Stimulated activated CD4-positive, alpha-beta T cell treated with anti-CD3 and anti-CD28 coated beads, Interleukin-4, amount 100 ng/mL, for 4 hours (primary cell): ENCODE measurements at places on chromosomes 5 and 9.

- DNase-seq: no peak
Measured at GRCh38 chr5:146645342-146645741, 129.4 kb upstream of the GPR151 start.

GRCh38 chr9:134205672-134206310 is 41.4 kb upstream of the RNU6ATAC start:
- DNase-seq: no peak

DNA sequence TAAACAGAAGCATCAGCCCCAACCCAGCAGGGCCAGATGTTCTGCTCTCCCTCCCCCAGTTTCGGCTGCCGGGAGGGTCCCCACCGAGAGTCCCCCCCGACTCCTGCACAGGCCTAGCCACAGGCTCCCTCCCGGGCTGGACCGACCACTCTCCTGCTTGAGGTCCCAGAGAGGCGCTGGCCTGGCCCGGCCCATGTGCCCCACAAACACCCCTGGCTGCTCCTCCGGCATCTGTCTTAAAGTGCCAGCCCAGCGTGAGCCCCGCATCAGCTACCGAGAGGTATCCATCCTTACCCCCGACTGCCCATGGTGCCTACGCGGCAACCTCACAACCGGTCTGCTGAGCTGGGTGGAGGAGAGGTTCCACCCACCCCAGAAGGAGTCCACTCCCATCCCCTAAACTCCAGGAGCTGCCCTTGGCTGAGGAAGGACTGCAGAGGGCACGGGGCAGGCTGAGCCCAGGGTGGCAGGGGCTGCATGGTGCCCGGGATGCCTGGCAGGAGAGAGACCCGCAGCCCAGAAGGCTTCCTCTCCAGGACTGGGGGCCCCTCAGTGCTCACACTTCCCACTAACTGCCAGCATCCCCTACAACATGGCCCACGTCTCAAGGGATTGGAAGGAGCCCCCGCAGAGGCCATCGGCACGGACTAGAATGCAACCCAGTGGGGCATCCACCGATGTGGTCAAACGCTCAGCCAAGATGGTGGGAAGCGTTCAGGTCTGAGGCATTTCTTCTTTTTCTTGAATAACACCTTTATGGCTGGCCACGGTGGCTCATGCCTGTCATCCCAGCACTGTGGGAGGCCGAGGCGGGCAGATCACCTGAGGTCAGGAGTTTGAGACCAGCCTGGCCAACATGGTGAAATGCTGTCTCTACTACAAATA is 15.6 kb upstream of the EGFL7 start:
- no peak for DNase-seq

GRCh38 chr5:166746506-166746905 is 1544.9 kb upstream of the WWC1 start:
- DNase-seq: no peak

- DNase-seq: peak; percentile 47
Measured at GRCh38 chr9:91036826-91037510, 235.3 kb downstream of the SYK start.

- peak; percentile 16 for DNase-seq
Measured at GRCh38 chr9:99140685-99141314, 35.9 kb downstream of the TGFBR1 start.

DNA sequence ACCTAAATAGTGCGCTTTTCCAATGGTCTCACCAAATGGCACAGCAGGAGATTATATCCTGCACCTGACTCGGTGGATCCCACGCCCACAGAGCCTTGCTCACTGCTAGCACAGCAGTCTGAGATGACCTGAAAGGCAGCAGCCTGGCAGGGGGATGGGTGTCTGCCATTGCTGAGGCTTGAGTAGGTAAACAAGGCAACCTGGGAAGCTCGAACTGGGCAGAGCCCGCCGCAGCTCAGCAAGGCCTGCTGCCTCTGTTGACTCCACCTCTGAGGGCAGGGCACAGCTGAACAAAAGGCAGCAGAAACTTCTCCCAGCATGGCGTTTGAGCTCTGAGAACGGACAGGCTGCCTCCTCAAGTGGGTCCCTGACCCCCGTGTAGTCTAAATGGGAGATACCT is 18.1 kb upstream of the ABLIM3 start:
- no peak for DNase-seq

- no peak for DNase-seq
Measured at GRCh38 chr5:168438349-168438748, 47.9 kb upstream of the RARS1 start.

- no peak for DNase-seq
Measured at GRCh38 chr5:40653221-40654022, 26.3 kb upstream of the PTGER4 start.

DNA sequence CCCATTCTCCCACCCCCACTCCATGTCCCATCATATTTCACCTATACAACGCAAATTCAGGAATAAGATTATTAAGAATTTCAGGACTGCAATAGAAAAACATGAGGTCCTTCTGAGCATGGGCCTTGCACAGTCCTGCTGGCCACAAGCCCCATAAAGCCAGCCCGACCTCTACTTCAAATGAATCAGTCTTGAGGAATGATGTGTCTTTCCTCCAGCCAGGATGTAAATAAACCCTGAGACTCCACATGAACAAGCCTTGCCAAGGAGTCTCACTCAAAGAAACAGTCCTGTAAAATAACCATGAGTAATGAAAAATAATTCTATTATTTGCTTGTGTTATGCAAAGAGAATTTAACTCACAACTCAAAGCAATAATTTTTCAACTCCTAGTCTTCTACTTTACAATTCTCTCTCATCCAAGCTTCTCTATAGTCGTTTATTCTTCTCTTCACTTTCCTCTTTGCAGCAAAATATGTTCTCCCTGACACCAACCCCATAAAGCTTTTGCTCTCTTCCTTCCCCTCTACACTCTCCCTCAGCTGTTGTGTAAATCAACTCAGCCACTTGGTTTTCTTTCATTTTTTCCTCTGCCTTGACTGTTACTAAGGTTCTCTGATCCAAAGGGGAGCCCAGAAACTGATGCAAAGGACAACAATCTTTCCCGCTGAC is 140.1 kb upstream of the MOCS2 start:
- no peak for DNase-seq

- DNase-seq: no peak
Measured at GRCh38 chr9:133777068-133777791, 39.1 kb upstream of the SARDH start.

DNA sequence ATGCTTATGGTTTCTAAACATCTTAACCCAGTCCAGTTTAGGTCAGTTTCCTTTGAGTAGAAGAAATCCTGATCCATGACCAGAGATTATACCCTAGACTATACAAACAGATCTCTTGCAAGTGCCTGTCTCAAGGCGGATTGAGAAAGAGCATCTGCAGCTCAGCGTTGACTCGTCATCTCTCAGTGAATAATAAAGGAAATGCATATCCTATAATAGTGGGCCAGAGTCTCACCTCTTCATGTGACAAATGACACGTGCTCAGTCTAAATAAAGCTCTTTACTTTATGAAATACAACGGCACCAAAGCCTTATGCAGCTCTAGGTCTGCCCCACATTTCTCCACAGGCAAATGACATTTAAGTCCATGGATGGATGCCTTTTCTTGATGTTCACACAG is 179.4 kb upstream of the NR3C1 start:
- no peak for DNase-seq

GRCh38 chr5:168128557-168128956 is 162.9 kb upstream of the WWC1 start:
- DNase-seq: no peak

GRCh38 chr5:142961440-142962173 is 191.4 kb downstream of the ARHGAP26 start:
- no peak for DNase-seq

GRCh38 chr5:20833081-20833627 is 845.2 kb upstream of the CDH18 start:
- no peak for DNase-seq

DNA sequence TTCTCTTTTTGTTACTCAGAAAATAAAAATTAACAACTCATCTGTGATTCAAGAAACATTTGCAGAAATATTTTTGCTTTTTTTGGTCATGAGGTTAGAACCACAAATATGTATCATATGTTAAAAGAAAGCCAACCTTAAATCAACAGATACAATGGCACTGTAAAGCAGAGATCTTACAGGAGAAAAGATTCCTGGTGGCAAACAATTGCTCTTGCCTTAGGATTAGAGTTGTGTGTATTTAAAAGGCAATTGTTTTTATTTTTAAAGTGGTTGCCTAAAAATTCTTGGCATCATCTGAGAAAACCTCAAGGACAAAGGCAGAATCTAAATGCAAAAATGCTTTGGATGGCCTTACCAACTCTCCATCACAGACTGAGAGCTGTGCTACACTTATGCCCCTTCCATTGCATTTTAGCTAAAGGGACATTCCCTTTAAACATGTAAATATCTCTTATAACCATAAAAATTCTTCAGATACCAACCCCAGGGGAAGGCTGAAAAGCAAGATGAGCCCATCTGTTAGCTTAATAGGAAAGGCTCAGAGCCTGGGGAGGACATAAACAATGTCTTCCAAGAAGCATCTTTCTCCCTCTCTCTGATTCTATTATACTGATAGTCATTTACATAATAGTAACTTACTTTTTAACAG is 100.4 kb downstream of the FAM114A2 start:
- no peak for DNase-seq

DNA sequence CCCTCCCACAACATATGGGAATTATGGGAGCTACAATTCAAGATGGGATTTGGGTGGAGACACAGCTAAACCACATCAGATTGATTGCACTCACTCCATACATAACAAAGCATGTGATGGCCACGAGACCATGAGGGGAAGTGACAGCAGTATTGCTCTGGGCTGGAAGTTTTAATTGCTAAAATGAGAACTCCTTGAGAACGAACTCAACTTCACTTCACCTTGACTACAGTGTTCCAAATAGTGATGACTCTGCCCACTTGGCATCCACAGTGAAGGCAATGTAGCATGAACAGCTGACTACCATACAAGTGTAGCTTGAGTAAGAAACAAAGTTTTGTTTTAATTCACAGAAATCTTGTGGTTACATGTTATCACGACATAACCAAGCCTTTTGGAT is 739 bp upstream of the SPINK7 start:
- DNase-seq: no peak

- no peak for DNase-seq
Measured at GRCh38 chr9:34514401-34514800, 8.4 kb downstream of the ENHO start.

- DNase-seq: no peak
Measured at GRCh38 chr9:76103531-76104315, 213.2 kb downstream of the PCSK5 start.

GRCh38 chr5:178182158-178182876 is 4.9 kb downstream of the GMCL2 start:
- DNase-seq: no peak

DNA sequence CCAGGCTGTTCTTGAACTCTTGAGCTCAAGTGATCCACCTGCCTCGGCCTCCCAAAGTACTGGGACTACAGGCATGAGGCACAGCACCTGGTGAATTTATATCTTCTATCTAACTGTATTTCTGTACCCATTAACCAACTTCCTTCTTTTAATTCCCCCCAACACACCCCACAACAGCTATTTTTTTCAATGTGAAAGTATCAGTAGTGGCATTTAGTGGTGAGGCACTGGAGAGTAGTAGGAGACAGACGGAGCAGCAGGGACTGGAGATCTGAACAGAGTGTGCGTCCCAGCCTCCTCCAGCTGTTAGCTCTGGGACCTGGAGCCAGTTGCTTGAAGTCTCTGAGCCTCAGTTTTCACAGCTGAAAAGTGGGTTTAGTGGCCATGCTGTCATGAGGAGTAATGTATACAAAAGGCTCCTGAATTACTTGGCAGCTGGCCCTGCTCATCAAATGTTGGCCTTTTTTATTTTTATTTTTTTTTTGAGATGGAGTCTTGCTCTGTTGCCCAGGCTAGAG is 11.0 kb upstream of the EEIG1 start:
- no peak for DNase-seq

GRCh38 chr9:72864327-72864726 is 88.5 kb downstream of the ALDH1A1 start:
- no peak for DNase-seq

- DNase-seq: no peak
Measured at GRCh38 chr5:39479537-39479936, 54.8 kb upstream of the DAB2 start.

GRCh38 chr5:85132269-85132668 is 747.6 kb upstream of the EDIL3 start:
- no peak for DNase-seq

- DNase-seq: no peak
Measured at GRCh38 chr9:9004810-9005209, 1205.2 kb upstream of the DMAC1 start.

- DNase-seq: no peak
Measured at GRCh38 chr9:38154501-38155421, 85.7 kb upstream of the SHB start.

DNA sequence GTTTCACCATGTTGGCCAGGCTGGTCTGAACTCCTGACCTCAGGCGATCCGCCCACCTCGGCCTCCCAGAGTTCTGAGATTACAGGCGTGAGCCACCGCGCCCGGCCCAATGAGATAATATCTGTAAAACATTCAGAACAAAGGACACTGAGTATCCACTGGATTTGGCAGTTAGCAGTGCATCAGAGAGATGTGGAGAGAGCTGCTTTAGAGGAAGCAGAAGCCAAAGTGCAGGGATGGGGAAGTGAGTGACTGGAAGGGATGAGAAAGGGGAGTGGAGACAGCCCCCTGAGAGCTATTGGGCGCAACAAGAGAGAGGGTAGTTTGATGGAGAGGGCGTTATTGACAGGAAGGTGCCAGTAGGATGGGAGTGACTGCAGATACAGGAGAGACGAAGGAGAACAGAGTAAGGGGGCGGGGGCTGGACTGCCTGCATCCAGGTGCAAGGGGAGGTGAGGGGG is 157.5 kb upstream of the SHB start:
- no peak for DNase-seq

GRCh38 chr5:88881571-88881971 is 1.4 kb downstream of the MEF2C start:
- DNase-seq: no peak

- no peak for DNase-seq
Measured at GRCh38 chr9:81374459-81375186, 314.7 kb downstream of the TLE1 start.

- no peak for DNase-seq
Measured at GRCh38 chr9:117835798-117836197, 131.6 kb downstream of the TLR4 start.

DNA sequence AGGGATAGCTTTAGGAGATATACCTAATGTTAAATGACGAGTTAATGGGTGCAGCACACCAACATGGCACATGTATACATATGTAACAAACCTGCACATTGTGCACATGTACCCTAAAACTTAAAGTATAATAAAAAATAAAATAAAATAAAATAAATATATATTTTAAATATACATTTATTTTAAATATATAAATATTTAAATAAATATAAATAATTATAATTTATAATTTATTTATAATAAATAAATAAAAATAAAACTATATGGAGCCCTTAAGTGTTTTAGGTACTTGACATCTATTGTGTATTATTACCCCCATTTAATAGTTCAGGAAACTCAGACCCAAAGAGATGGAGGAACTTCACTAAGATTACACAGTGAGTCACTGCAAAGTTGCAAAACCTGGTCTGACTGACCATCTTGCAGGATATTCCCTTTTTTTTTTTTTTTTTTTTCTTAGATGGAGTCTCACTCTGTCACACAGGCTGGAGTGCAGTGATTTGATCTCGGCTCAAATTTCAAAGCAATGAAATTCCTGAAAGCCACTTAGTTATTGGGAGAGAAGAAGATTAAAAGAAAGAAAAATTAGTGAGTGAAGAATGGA is 5.8 kb upstream of the C5orf52 start:
- no peak for DNase-seq

GRCh38 chr9:27280860-27281259 is 16.1 kb downstream of the EQTN start:
- DNase-seq: no peak

- no peak for DNase-seq
Measured at GRCh38 chr9:24608599-24608998, 62.9 kb upstream of the IZUMO3 start.
